Endothelial cell of umbilical vein (primary cell): ENCODE measurements at places on chromosomes 12 and 14. TPM values are rescaled to one million over a fixed set of nuclear protein-coding genes. Genes with fewer than 3 reads are reported as not detected.

The IAPP gene
- polyA plus RNA-seq = not detected in 2 replicates

DNA sequence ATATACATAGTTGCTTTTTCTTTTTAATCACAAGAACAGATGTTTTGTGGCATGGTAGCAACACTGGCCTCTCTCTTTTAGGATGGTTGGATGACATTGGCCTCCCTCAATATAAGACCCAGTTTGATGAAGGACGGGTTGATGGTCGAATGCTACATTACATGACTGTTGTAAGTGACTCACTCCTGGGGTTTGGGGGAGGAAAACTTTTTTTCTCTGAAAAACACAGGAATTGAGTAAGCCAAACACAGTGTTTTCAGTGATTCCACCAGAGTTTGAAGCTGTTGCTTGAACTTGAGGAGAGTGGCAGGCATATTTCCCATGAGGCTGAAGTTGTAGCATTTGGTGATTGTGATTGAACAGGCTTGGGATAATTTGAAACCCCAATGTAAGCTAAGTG, 13.7 kb upstream of the REP15 start:
- no peak for DNase-seq

The MYO1H gene
- polyA plus RNA-seq = not detected in 2 replicates

The DPPA3 gene
- polyA plus RNA-seq = not detected in 2 replicates

DNA sequence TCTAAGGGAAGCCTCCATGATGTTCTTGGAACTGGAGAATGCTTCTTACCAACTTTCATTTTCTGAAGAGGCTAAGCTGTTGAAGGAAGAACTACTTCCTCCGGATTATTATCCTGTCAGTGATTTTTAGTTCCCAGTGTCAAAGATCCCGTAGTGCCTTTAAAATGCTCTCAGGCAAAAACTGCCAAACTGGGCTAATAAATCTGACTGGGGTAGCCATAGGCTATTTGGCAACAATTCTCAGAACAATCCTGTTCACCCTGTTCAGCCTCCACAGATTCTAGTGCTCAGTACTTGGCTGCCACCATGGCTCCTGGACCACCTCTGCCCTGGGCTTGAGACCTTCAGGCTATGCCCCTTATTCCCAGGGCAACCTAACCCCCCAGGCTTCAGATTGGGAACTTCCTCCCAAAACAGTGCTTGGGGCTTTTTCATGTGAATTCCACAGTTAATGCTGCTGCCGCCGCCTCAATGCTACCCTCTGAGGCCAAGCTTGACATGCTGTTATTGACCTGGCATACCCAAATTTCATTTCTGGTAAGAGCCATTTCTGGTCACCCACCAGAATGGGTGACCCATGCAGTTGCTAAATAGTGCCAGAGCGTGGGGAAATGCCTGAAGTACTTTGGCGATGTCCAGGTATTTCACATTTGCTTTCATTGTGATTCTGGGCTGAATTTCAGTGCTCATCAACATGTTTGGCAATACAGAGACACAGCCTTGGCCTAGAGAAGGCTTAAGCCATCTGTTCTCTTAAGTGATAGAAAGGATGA, 110.0 kb upstream of the ARHGAP5 start:
- no peak for DNase-seq

DNA sequence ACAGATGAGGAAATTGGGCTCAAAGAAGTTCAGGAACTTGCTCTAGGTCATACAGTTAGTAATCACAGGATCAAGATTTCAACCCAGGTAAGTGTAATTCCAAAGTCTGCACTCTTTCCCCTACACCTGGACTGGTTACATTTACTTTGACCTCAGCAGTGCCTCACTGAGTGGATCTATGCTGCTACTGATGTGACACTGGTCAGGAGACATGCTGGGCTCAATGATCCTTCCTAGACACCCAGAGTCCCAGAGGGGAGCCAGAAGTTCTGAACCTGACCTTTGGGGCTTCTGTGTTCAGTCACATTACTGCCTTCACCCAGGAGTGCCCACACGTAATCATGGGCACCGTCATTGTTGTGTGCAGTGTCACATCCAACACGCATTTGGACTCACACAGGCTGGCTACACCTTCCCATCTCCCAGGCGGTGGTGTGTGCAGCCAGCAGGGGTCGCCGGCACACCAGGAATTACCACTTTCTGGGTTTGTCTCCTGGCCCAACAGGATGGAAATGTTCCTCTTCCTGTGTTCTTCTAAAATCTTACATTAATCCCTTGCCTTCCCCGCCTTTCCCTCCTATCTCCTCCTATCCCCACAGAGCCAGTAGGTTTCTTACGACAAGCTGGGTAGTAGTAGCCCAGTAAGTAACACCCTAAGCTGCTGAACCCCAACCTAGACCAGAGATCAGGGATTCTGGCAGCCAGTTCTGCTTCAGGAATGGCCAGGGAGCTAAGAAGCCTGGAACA, 25.6 kb downstream of the CALCOCO1 start:
- DNase-seq = peak; percentile 69

DNA sequence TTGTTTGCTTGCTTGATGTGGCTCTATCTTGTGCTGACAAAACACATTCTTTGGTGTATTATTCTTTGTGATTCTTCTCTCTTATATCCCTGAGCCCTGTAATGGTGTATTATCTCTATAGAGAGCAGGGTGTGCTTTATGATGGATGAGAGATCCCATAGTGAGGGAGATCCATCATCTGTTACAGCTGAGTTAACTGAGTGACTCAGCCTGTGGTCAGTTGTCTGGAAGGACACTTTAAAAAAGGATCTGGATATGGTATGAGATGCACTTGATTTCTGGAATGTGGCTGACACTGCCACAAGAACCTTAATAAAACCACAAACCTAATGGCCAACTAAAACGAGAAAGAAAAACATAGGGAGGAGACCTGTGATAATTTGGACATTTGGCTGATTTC, 461.4 kb upstream of the SYT1 start:
- no peak for DNase-seq

DNA sequence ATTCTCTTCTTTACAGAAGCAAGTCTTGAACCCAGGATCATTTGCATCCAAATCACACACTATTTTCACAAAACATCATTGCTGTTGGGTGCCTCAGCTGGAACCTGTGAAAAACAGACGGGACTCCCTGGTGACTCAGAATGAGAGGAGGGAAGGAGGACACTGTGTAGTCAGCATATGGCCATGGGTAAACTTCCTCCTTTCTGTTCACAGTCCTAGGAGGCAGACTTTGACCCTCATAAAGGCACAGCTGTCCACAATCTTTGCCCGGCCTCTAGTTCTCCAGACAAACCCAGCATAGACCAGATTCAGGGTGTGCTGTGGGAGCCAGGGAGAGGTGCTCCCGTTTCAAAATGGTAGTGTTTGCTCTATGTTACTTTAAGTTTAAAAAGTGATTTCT, 62.0 kb downstream of the DYRK2 start:
- DNase-seq = no peak

The XPOT gene
- polyA plus RNA-seq = 19.0 and 21.9 TPM in 2 replicates

The C12orf50 gene
- polyA plus RNA-seq = not detected in 2 replicates

The KRT82 gene
- polyA plus RNA-seq = not detected in 2 replicates

The SLC2A3 gene
- polyA plus RNA-seq = 12.7 and 20.8 TPM in 2 replicates
